Hematopoietic multipotent progenitor cell (in vitro differentiated cells): ENCODE measurements at places on chromosomes 1 and 21. TPM values are rescaled to one million over a fixed set of nuclear protein-coding genes. Genes with fewer than 3 reads are reported as not detected.

GRCh38 chr1:225479996-225480720 is 52.3 kb upstream of the LBR start:
- no peak for DNase-seq

GRCh38 chr21:37159053-37159776 is 86.2 kb downstream of the TTC3 start:
- no peak for DNase-seq

GRCh38 chr1:206143537-206144172 is 26.5 kb upstream of the AVPR1B start:
- DNase-seq: no peak

DNA sequence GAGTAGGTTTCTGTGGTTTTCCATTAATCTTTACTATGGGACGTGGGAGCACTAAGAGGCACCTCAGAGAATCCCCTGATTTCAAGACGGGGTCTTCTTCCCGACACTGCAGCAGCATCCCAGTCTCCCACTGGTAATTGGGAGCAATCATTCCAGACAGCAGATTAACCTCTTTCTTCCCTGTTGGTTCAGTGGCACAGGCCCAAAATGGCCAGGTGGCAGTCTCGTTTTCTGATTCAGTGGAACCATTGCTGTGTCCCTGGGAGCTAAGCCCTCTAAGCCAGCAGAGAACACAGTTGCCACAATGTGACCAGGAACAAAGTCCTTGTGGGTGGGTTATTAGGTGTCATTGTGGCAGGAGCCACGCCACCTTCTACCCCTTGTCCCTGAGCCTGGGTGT is 342.1 kb downstream of the MATN1 start:
- DNase-seq: no peak

- DNase-seq: no peak
Measured at GRCh38 chr1:56754708-56755479, 64.3 kb downstream of the FYB2 start.

ELAVL4 gene
- 0.27 TPM for total RNA-seq
